Stimulated activated naive CD4-positive, alpha-beta T cell treated with Interleukin-2 at 50 U/mL for 16 hours (primary cell): ENCODE measurements at places on chromosomes 4 and X.

DNA sequence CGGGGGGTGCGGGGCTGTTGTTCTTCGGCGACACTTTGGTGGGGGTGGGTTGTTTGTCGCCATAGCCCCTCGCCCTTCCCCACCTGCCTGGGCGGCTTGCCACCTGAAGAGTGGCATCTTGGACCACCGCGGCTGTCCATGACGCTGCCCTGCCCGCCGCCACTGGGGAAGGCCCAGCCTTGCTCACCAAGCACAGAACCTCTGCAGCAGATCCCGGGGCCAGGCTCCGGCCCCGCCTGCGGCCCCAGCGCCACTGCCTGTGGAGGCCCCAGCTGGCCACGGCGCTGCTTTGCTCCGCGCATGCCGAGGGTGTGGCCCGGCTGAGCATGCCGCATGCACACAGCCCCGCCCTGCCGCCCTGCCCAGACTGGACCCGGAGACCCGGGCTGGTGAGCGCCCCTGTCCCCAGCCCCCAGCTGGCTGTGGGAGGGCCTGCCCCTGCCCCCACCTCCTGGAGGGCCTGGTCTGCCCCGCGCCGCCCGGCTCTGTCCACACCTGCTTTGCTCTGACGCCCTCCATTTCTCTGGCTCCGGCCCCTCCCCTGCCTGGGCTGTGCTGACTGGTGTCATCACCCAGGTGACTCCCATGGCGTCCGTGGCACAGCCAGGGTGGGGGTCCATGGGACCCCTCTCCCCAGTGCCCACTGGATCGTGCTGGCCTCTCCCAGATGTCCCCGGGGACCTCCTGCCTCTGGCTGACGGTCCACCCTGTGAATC is 5.3 kb downstream of the NAT8L start:
- DNase-seq: no peak

DNA sequence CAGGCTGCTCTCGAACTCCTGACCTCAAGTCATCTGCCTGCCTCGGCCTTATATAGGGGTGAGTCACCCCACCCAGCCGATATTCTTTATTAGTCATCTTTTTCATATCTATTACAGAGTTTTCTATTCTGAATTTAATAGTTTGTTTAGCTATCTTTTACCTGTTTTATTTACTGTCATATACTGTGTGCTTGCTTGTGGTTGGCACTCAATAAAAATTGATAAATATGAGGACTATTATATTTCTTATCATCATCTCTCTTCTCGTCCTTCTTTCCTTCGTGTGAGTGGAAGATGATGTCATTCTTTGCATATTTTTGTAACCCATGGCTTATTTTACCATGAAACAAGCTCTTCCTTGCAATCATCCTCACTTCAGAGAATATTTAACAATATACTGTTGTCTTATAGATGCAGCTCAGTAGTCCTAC is 265.5 kb downstream of the ARHGAP24 start:
- DNase-seq: no peak

DNA sequence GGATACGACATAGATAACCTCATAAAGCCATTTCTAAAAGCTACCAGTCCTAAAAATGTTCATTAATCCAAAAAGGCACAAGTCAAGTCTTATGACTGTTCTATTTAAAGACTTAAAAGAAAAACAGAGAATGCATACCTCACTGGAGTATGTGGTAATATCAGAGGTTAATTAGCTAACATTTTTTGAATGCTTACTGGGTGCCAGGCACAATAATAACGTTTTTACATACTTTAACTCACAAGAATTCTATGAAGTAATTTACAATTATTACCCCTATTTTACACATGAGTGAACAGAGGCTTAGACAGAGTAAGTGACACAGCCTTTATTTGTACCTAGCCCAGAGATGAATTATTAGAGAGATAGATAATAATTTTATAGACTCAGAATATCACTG is 207.5 kb downstream of the PDGFC start:
- DNase-seq: no peak

DNA sequence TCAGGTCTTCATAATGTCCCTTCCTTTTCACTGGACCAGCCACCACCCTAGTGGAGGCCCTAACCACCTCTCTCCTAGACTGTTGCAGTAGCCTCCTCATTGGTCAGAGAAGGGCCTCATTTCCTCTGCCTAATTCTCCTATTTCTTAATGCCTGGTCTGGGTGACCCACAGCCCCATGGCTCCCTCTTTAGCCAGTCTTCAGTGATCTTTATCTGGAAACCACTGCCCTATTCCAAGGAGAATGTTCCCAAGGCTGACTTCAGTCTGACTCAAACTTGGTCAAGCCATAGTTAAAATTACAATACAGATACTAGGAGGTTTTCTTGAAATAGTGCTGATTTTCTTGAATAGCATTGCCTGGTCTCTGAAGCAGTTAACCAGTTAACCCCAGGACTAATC is 53.6 kb upstream of the PRPS1 start:
- no peak for DNase-seq

GRCh38 chrX:16671005-16671404 is 21.0 kb downstream of the S100G start:
- DNase-seq: no peak

GRCh38 chrX:23699636-23700194 is 32.4 kb downstream of the PRDX4 start:
- DNase-seq: no peak

GRCh38 chr4:151569650-151570049 is 160.7 kb downstream of the FHIP1A start:
- DNase-seq: no peak

GRCh38 chr4:16467061-16467460 is 240.8 kb upstream of the TAPT1 start:
- no peak for DNase-seq

- DNase-seq: no peak
These were observed 50.3 kb downstream of the DKK2 start for GRCh38 chr4:106985830-106986229.

DNA sequence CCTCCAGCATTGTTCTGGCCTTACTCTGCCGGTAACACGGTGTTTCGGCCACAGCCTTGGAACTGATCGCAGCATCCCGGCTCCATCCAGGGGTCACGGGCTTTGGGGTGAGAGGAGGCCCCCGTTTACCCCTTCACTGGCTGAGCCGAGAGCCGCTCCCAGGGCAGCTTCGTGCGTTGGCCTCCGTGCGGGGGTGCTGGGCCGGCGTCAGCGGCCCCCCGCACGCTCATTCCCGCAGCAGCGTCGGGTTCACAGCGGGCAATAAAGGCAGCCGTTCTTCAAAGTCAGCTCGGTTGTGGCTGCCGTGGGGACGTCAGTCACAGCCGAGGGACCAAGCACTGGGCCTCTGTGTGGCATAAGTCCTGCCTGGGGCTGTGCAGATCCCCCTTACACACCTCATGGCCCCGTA is 25.3 kb upstream of the PLCXD1 start:
- DNase-seq: no peak

GRCh38 chr4:76544725-76545124 is 109.7 kb downstream of the SHROOM3 start:
- no peak for DNase-seq

DNA sequence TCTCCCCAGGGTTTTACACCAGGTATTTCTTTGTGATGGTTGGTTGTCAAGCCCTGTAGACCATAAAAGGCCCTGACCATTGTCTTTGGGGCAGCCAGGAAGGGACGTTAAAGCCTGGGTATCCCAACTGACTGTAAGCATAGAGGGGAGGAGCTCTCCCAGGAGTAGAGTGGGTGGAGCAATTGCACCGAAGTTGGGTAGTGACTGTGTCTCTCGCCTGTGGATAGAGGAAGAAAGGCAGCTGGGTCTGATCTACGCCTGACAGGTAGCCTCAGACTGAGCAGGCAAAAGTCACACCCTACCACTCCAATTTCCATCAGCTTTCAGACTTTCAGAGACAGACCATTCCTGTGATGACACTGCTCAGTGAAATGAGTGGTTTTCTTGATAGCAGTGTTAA is 123.3 kb downstream of the KLHL8 start:
- no peak for DNase-seq
